ENCODE measurements at places on chromosomes 2 and 18. TPM values are rescaled to one million over a fixed set of nuclear protein-coding genes. Genes with fewer than 3 reads are reported as not detected.
A peak's percentile ranks its signal among the peaks of the same experiment; 100 is the strongest.

The SERPINB7 gene
- not detected for total RNA-seq

The CD8B2 gene
- not detected for total RNA-seq

The KCNG3 gene
- not detected for total RNA-seq

The PSD4 gene
- 8.9 TPM for total RNA-seq

GRCh38 chr2:115084446-115084845, 642.0 kb downstream of the DPP10 start:
- H3K27ac ChIP-seq = no peak overlapping the region
- H3K4me3 ChIP-seq = no peak overlapping the region
- no peak for DNase-seq
- no peaks in the 10 kb centered on the region for H3K36me3 ChIP-seq
- H3K27me3 ChIP-seq = no peaks in the 10 kb centered on the region

DNA sequence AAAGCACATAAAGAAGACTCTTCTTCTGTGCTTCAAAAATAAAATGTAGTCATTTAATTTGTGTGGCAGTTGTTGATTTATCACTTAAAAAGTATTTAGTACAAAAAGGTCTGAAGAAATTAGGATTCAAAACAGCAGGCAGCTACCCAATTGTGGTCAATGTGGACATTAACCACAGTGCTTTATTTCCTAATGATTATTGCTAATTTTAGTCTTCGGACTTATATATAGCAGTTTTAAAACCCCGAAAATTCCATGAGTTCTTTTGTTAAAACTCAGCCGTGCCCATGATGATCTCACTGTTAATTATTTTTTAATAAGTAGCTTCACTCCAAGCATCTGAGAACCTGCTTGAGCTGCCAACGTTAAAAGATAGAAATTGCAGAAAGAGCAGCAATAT, 594.3 kb downstream of the STK39 start:
- no peak overlapping the region for H3K4me3 ChIP-seq
- no peak for DNase-seq
- H3K27ac ChIP-seq = no peak overlapping the region
- H3K36me3 ChIP-seq = no peaks in the 10 kb centered on the region

DNA sequence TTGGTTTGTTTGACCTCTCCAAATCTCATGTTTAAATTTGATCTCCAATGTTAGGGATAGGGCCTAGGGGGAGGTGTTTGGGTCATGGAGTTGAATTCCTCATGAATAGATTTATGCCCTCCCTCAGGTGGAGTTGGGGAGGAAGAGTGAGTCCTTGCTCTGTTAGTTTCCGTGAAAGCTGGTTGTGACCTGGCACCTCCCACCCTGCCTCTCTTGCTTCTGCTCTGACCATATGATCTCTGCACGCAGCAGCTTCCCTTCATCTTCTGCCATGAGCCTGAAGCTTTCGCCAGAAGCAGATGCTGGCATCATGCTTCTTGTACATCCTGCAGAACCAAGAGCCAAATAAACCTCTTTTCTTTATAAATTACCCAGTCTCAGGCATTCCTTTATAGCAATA, 231.6 kb upstream of the ERBB4 start:
- H3K36me3 ChIP-seq = no peaks in the 10 kb centered on the region
- no peak overlapping the region for H3K27ac ChIP-seq
- no peaks in the 10 kb centered on the region for H3K4me1 ChIP-seq
- peaks cover 2% of the 10 kb centered on the region for H3K27me3 ChIP-seq

DNA sequence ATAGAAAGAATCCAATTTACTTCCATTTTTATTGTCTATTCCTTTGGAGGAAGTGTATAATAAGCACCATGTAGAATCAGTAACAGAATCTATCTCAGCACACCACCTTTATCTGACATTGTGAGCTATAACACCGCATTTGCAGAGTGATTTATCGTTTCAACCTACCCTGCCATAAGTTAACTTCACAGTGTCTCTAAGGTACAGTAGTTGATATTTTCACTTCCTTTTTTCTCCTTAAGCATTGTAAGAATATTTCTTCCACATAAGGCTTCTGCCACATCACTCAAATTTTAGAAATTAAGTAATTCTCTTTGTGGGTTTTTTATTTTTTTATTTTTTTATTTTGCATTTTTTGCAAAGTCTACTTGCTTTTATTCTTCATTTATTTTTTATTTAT, 107.1 kb downstream of the TMX3 start:
- no peaks in the 10 kb centered on the region for H3K27me3 ChIP-seq
- H3K4me1 ChIP-seq = peaks cover 4% of the 10 kb centered on the region
- DNase-seq = no peak

DNA sequence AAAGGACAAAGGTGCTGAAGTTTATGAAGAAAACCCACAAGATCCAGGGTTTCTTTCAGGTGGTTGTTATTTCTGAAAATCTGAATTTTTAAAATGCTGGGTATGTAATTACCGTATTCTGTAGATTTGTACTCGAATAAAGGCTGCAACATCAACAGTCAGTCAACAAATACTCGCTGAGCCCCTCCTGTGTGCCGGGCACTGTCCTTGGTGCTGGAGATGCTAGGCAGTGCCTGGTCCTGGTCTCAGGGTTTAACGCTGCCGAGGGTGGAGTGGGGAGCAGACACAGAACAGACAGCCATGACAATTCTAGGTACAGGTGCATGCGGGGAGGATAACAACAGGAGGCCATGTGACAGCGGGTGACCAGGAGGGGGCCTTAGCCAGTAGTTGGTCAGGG, 27.2 kb upstream of the PDIA6 start:
- H3K36me3 ChIP-seq = no peaks in the 10 kb centered on the region
- peaks cover 17% of the 10 kb centered on the region for H3K27me3 ChIP-seq
- peaks cover 9% of the 10 kb centered on the region for H3K4me1 ChIP-seq
- no peak for DNase-seq

DNA sequence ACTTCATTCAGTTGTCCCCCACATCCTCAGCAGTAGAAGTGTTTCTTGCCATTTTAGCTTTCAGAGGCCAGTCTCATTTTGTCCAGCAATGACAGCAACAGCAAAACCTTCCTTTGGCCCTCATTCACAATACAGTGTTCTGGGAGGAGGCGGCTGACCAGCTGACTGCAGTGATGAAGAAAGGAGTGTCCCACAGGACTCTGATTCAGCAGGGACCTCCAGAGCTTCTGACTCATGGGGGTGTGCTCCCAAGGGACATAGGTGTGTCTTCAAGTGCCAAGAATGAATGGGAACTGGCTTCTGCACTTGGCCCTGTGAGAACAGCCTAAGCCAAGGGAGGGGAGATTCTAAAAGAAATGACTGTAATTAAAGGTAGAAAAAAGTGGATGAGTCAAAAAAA, 147.0 kb upstream of the PELI1 start:
- H3K27ac ChIP-seq = no peak overlapping the region
- no peak for DNase-seq

DNA sequence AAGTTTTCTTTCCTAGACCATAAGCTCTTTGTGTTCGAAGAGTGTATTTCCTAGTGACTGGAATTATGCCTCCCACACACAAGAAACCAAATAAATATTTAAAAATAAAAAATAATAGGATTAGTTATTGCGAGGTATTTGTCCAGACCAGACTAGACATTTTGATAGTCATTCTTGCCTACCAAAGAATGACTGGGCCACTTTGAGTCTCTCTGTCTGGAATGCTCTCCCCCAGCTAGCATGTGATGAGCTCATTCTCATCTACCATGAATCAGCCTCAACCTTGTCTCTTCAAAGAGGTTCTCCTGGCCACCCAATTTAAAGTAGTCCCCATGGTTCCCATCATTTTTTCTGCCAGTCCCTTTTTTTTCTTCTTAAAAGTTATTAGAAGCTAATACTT, 13.9 kb upstream of the DSC1 start:
- H3K4me3 ChIP-seq = no peak overlapping the region
- H3K27me3 ChIP-seq = peaks cover 36% of the 10 kb centered on the region
- H3K27ac ChIP-seq = no peak overlapping the region
- no peaks in the 10 kb centered on the region for H3K4me1 ChIP-seq
- DNase-seq = no peak

DNA sequence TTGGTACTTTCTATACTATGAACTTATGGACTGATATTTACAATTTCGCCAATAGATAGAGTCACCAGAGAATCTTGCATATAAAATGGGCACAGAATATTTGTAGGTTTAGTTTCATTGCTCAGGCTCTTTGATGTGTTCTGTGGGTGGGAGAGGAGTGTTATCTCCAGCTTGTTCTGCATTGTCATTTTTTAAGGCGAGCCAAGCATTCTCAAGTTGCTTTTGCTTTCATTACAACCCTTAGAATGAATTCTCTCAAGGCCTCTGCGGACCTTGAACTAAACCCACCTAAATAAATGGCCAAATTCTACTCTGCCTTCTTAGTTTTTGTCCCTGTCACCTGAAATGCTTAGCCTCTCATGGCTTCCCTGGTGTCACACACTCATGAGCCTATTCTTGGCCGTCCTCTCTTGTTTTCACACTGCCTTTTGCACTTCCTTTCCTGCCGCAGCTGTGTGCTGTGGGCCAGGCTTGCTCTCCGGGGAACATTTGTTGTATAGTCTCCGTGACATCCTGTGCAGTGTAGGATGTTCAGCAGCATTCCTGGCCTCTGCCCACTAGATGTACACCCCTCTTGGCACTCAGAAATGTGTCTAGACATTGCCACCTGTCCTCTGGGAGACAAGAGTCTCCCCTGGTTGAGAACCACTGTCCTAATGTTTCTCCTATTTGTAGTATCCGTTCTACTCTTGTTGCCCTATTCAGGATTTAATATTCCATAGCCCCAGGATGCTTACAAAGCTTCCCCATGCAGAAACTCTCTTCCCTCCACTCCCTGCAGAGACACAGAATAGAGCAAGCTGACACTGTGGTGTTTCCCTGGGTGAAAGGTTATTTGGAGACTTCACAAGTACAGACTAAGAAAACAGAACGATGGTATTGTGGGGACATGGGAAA, 255.6 kb downstream of the PTPRM start:
- H3K36me3 ChIP-seq = peaks cover 2% of the 10 kb centered on the region
- no peak overlapping the region for H3K4me3 ChIP-seq
- no peak overlapping the region for H3K27ac ChIP-seq
- DNase-seq = no peak

DNA sequence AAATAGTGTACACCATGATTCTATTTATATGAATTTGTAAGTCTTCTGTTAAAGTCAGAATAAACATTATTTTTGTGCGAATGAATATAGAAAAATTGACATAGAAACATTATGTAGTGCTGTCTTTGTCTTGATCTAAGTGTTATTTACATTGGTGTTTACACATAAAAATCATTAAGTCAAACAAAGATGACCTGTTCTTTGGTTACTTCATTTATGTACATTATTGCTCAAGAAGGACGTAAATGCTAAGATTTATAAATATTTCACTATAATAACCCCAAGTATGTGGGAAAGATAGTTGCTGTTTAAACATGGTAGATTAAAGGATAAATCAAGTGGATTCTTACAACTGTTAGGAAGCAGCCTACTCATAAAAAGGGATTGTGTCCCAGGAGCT, 536.8 kb upstream of the DSEL start:
- no peaks in the 10 kb centered on the region for H3K27me3 ChIP-seq
- peaks cover 3% of the 10 kb centered on the region for H3K4me1 ChIP-seq
- no peak overlapping the region for H3K27ac ChIP-seq
- no peak for DNase-seq
- no peaks in the 10 kb centered on the region for H3K36me3 ChIP-seq
- no peak overlapping the region for H3K4me3 ChIP-seq

GRCh38 chr2:29573612-29574011, 347.8 kb downstream of the ALK start:
- H3K36me3 ChIP-seq = no peaks in the 10 kb centered on the region
- H3K27ac ChIP-seq = no peak overlapping the region
- DNase-seq = peak; percentile 3
- no peak overlapping the region for H3K4me3 ChIP-seq
- H3K27me3 ChIP-seq = peaks cover 5% of the 10 kb centered on the region
- H3K4me1 ChIP-seq = no peaks in the 10 kb centered on the region

DNA sequence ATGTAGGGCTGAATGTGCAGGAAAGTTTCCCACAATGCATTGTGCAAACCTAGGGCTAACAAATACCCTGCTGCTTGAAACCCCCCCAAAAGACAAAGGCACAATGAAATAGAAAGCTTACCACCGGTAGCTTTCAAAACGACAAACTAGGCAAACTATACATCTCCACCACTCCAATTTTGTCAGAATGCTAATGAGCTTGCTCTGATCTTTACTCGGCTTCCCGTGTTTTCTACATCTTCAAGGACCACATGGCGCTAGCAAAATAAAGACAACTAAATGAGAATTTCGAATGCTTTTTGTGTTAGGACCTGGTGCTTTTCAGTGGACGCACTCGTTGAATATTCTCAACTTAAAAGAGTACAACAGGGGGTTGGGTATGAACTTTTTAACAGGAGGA, 37.2 kb upstream of the OTX1 start:
- no peak overlapping the region for H3K4me3 ChIP-seq
- peaks cover 4% of the 10 kb centered on the region for H3K4me1 ChIP-seq
- H3K36me3 ChIP-seq = peaks cover 18% of the 10 kb centered on the region
- no peaks in the 10 kb centered on the region for H3K27me3 ChIP-seq

DNA sequence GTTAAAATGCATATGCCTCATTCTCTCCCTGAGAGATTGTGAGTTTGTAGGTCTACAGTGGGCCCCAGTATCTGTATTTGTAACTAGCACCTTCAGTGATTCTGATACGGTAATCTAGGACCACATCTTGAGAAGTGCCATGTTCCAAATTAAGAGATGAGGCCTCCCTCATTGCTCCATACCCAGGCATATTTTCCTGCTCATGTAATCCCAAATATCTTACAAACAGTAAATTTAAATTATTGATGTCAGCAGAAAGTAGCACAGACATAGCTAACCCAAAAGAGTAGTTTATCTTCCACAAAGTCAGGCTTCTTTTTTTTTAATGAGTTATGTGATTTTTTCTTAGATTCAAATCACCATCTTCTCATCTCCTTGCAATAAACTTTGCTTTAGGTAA, 263.8 kb downstream of the SETBP1 start:
- H3K27ac ChIP-seq = peak overlapping the region; percentile 52
- no peak for DNase-seq

All from osteocyte (in vitro differentiated cells).